ENCODE measurements at places on chromosomes 12 and 14. TPM values are rescaled to one million over a fixed set of nuclear protein-coding genes. Genes with fewer than 3 reads are reported as not detected.

- no peak overlapping the region for H3K27ac ChIP-seq
- no peaks in the 10 kb centered on the region for H3K36me3 ChIP-seq
- no peak overlapping the region for H3K4me3 ChIP-seq
- no peaks in the 10 kb centered on the region for H3K27me3 ChIP-seq
Observed at GRCh38 chr14:98186140-98186539, 1085.9 kb downstream of the BCL11B start.

DNA sequence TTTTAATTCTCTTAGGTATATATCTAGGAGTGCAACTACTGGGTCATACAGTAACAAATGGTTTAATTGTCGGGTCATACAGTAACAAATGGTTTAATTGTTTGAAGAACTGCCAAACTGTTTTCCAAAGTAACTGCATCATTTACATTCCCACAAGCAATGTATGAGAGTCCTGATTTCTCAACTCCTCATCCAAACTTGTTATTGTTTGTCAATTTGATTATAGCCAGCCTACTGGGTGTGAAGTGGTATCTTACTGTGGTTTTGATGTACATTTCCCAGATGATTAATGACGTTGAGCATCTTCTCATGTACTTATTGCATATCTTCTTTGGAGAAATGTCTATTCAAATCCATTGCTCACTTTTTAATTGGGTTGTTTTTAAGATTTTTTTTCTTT lies 67.6 kb upstream of the CFL2 start:
- no peak overlapping the region for H3K4me3 ChIP-seq
- H3K36me3 ChIP-seq, result no peaks in the 10 kb centered on the region
- DNase-seq, result no peak
- H3K27ac ChIP-seq, result no peak overlapping the region

- no peak overlapping the region for H3K4me3 ChIP-seq
- peaks cover 15% of the 10 kb centered on the region for H3K4me1 ChIP-seq
- peak; percentile 63 for DNase-seq
- H3K36me3 ChIP-seq, result no peaks in the 10 kb centered on the region
Observed at GRCh38 chr14:100677554-100678468, 48.9 kb upstream of the DLK1 start.

DNA sequence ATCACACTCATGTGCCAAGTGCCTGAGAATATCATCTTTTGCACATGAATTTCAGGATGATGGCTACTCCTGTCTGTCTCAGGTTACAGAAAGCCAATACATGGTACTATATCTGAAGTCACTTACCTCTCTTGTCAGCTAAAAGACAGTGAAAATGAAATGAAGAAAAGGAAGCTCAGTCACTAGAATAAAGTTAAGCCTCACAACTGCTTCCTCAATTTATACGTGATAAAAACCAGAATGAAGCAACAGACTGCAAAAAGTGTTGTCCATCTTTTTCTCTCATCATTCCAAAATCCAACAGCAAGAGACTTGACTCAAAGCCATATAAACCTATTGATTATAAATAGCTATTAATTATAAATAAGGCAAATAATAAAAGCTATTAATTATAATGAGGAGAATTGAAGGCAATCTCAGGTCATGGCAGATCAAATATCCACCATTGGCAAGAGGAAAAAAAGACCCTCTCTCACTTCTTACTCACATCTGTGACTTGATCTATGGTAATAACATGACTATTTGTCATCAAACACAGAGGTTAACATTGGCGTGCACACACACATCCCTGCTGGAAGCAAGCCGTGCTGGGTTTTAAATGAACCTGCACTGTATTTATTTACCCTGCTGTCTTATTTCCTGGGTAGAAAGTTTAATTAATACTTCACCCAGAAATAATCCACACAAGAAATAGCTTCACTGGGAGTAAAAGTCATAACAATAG lies 10.0 kb downstream of the NIN start:
- no peaks in the 10 kb centered on the region for H3K4me1 ChIP-seq
- no peak for DNase-seq
- no peak overlapping the region for H3K4me3 ChIP-seq
- no peaks in the 10 kb centered on the region for H3K27me3 ChIP-seq
- no peaks in the 10 kb centered on the region for H3K36me3 ChIP-seq

GRCh38 chr12:89691659-89692058 lies 17.0 kb downstream of the ATP2B1 start:
- H3K27me3 ChIP-seq, result no peaks in the 10 kb centered on the region
- H3K4me3 ChIP-seq, result no peak overlapping the region
- DNase-seq, result no peak
- no peaks in the 10 kb centered on the region for H3K4me1 ChIP-seq

DNA sequence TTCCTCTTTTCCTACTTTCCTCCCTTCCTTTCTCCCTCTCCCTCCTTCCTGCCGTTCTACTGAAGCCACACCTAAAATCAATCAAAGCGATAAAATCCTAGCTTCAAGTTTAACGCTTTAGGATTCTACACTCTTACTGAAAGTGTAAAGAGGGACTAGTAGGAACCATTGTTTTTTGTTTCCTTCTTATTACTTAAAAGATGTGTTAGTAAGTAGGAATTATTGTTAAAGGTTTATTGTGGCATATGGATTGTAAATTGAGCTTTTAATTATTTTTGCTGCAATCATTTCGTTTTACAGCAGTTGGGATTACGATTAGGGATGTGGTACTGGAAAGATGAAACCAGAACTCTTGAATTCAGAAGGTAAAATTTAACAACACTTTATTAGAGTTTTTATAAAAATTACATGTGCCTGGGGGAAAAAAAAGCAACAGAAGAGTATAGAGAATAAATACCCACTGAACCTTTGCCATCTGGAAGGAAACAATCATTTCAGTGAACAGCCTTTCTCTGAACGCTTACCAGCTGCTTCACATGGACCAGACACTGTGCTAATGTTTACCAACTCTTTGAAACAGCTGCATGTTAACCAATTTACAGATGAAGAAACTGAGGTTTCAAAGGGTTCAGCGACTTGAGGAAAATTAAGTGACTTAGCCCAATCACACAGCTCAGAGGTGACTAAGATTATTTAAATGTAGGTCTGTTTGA lies 1.0 kb downstream of the PPP1R36 start:
- no peaks in the 10 kb centered on the region for H3K36me3 ChIP-seq
- no peak for DNase-seq
- no peak overlapping the region for H3K27ac ChIP-seq
- no peaks in the 10 kb centered on the region for H3K27me3 ChIP-seq
- no peak overlapping the region for H3K4me3 ChIP-seq

DNA sequence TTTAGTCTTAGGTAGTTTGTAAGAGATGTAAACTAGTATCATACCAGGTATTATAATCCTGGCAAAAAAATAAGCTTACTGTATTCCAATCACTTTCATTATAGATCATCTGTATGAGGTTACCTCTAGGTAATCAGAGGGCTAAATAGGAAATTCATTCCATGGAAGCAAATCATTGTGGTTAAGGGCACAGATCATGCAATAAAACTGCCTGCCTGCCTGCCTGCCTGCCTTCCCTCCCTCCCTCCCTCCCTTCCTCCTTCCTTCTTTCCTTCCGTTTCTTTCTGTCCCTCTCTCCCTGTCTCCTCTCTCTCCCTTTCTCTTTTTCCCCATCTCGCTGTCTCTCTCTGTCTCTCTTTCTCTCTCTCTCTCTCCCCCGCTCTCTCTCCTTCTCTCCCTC lies 3.2 kb upstream of the CLEC9A start:
- H3K4me3 ChIP-seq, result no peak overlapping the region
- H3K4me1 ChIP-seq, result no peaks in the 10 kb centered on the region
- no peak overlapping the region for H3K27ac ChIP-seq
- H3K36me3 ChIP-seq, result no peaks in the 10 kb centered on the region
- H3K27me3 ChIP-seq, result no peaks in the 10 kb centered on the region

- H3K27ac ChIP-seq, result no peak overlapping the region
- H3K4me1 ChIP-seq, result no peaks in the 10 kb centered on the region
- DNase-seq, result no peak
- H3K4me3 ChIP-seq, result no peak overlapping the region
- no peaks in the 10 kb centered on the region for H3K27me3 ChIP-seq
Observed at GRCh38 chr14:28987516-28987915, 220.9 kb downstream of the FOXG1 start.

GRCh38 chr12:25135531-25136154 lies 59.3 kb downstream of the DNAI7 start:
- no peaks in the 10 kb centered on the region for H3K4me1 ChIP-seq
- no peak for DNase-seq
- no peaks in the 10 kb centered on the region for H3K27me3 ChIP-seq
- no peaks in the 10 kb centered on the region for H3K36me3 ChIP-seq
- no peak overlapping the region for H3K4me3 ChIP-seq

- no peak for DNase-seq
- peaks cover 9% of the 10 kb centered on the region for H3K4me1 ChIP-seq
- no peak overlapping the region for H3K27ac ChIP-seq
- no peaks in the 10 kb centered on the region for H3K27me3 ChIP-seq
- no peaks in the 10 kb centered on the region for H3K36me3 ChIP-seq
Observed at GRCh38 chr14:34055157-34055950, 104.5 kb upstream of the EGLN3 start.

DNA sequence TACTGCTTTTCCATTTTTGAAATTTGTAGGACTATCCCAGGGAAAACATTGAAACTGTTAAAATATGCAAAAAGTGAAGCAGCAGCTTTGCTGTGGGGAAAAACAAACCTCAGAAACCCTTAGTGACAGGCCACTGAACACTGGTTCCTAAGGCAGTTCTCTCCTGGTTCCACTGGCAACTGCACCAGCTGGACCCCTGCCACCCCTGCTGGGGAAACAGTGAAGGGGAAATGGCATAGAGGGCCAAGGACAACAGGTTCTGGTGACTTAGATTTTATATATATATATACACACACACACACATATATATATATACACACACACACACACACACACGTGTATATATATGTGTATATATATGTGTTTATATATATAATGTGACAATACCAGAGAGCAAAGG lies 16.2 kb upstream of the KRT7 start:
- no peaks in the 10 kb centered on the region for H3K27me3 ChIP-seq
- H3K4me1 ChIP-seq, result peaks cover 4% of the 10 kb centered on the region
- no peaks in the 10 kb centered on the region for H3K36me3 ChIP-seq
- H3K27ac ChIP-seq, result no peak overlapping the region

DNA sequence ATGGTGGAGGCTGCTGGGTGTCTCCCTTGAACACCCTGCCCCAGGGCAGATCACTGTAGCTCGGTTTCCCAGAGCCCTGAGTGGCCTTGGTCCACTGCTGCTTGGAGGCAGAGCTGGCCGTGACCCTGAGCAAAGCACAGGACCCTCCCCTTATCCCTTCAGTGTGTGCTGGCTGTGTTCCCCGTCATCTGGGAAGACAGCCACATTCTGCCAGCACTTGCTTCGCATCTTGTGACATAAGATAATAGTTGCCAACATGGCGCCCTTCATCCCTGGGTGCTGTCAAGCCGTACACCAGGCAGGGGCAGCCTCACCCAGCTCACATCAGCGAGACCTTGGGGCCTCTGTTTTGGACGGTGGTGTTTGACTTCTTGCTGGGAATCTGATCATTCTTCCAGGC lies 12.1 kb upstream of the ALDH2 start:
- no peaks in the 10 kb centered on the region for H3K27me3 ChIP-seq
- no peak overlapping the region for H3K27ac ChIP-seq
- no peaks in the 10 kb centered on the region for H3K36me3 ChIP-seq
- H3K4me1 ChIP-seq, result no peaks in the 10 kb centered on the region
- DNase-seq, result no peak

DNA sequence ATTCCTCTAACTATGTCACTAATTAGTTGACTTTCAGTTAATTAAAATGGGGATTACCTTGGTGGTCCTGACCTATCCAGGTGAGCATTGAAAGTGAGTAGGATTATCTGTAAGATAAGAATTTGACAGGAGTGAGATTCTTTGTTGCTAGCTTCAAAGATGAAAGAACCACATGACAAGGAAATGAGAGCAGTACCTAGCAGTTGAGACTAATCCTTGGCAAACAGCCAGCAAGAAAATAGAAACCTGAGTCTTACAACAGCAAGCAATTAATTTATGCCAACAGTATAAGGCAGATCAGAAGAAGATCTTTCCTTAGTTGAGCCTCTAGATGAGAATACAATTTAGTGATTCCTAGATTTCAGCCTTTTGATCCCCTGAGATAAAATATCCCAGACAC lies 1058.4 kb downstream of the LRFN5 start:
- DNase-seq, result no peak
- no peaks in the 10 kb centered on the region for H3K27me3 ChIP-seq
- no peak overlapping the region for H3K27ac ChIP-seq
- no peaks in the 10 kb centered on the region for H3K4me1 ChIP-seq
- peaks cover 2% of the 10 kb centered on the region for H3K36me3 ChIP-seq

DNA sequence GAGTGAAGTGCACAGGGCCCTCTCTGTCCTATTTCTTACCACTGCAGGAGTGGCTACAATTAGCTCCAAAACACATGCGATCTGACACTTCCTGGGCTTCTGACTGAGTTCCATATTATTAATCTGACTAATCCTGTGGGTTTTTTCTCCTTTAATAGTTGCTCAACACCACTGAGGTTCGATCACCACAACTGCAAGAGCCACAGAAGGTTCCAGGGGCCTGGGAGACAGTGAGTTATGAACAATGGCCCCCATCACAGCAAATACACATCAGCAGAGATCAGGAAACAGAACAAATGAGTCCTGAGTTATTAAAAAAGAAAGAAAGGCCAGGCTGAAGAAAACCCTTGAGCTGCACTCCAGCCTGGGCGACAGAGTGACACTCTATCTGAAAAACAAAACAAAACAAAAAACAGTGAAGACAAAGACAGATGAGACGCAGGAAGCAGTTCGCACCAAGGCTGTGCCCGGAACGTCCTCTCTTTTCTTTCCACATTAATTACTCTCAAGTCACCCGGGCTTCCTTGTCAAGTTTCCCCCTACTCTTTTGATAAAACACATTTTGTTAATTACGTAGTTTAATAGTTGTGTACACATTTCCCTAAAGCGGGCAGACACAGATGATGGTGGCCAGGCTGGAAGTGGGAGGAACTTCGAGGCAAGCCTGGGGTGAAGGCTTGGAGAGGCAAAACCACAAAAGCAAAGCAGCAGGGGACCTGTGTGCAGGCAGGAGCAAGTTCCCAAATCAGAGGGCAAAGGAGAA lies 42.7 kb downstream of the CDC42BPB start:
- H3K4me1 ChIP-seq, result peaks cover 7% of the 10 kb centered on the region
- no peak overlapping the region for H3K4me3 ChIP-seq
- no peak overlapping the region for H3K27ac ChIP-seq
- no peaks in the 10 kb centered on the region for H3K36me3 ChIP-seq
- no peak for DNase-seq
- H3K27me3 ChIP-seq, result no peaks in the 10 kb centered on the region

- H3K27ac ChIP-seq, result peak overlapping the region; percentile 18
- no peak overlapping the region for H3K4me3 ChIP-seq
- DNase-seq, result no peak
- H3K27me3 ChIP-seq, result no peaks in the 10 kb centered on the region
- H3K4me1 ChIP-seq, result no peaks in the 10 kb centered on the region
Observed at GRCh38 chr12:15272376-15272775, 49.9 kb upstream of the PTPRO start.

- no peak for DNase-seq
- peaks cover 21% of the 10 kb centered on the region for H3K4me1 ChIP-seq
- peak overlapping the region; percentile 99 for H3K27ac ChIP-seq
- H3K4me3 ChIP-seq, result peak overlapping the region; percentile 68
Observed at GRCh38 chr14:75277815-75278421, 710 bp upstream of the FOS start.

PCED1B gene
- 9.5 TPM for total RNA-seq

NOS1 gene
- not detected for total RNA-seq

DLGAP5 gene
- total RNA-seq, result 0.29 TPM

HOXC9 gene
- not detected for total RNA-seq

HCAR2 gene
- not detected for total RNA-seq

PAN2 gene
- total RNA-seq, result 33.2 TPM

Data from uterus (tissue), 4 donors.